Stimulated activated CD4-positive, alpha-beta T cell treated with anti-CD3 and anti-CD28 coated beads, Interleukin-1b, Interleukin-23, amount 100 ng/mL, for 1 hour (primary cell): ENCODE measurements at places on chromosomes 11 and 22.

DNA sequence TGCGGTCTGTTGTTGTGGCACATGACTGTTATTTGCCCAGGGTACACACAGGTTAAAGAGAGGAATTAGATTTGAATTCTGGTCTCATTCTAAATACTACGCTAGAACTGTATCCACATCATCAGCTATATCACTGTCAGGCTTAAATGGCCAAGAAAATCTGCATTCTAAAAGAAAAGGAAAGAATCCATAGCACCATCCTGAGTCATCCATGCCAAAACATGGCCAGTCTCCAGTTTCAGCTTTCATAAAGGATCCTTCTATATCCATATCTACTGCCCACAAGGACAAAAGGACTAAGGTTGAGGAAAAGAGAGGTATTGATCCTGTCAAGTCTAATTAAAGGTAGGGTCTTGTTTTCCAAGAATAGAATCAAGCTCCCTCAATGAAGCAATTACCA is 73.6 kb upstream of the GDPD4 start:
- no peak for DNase-seq

DNA sequence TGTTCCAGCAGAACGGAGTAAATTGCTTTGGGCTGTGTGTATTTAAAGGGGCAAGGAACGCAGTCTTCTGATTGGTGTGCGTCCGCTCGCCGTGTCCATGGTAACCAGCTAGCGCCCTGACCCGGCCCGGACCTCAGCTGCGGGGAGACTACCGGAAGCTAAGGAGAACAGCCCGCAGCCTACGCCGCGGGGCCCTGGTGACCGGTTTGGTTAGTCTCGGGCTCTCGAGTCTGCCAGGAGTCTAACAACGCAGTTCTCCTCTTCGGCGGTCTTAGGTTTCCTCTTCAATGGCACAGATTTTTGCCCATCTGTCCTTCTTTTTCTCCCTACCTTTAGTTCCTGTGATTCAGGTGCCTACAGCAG is 3.5 kb upstream of the OR56A3 start:
- no peak for DNase-seq

DNA sequence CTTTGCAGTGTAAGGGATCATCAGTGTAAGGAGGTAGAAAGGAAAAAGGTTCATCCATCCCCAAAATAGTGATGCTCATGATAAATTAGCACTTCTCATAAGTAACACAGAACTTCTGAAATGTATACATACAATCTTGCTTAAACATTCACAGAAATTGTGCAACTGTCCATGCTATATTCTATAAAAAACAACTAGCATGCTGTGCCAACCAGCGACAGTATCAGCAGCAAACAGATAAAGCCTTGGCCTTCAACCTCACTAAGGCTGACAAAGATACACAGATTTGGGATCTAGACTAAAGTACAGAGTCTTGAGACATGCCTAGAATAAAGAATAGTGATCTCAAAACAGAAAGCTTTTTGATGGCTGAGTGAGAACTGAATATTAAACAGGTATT is 74.1 kb upstream of the CHRM4 start:
- no peak for DNase-seq

- no peak for DNase-seq
Measured at GRCh38 chr11:119832202-119832935, 103.4 kb upstream of the NECTIN1 start.

DNA sequence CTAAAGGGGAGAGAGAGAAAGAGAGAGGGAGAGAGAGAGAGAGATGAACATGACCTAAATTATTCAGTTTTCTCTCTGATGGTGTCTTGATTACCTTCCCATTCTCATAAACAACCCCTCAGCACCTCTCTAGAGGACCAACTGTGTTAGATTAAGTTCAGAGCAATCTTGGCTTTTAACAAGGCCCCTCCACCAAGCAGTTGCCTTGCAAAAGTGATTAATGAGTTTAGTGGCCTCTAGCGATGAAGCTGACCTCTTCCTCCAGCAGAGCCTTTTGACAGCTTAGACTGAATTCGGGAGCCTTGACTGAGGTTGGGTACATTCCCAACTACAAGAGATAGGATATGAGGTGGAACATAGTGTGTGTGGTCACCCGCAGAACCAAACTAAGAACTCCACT is 66.1 kb downstream of the ARL14EP start:
- no peak for DNase-seq

DNA sequence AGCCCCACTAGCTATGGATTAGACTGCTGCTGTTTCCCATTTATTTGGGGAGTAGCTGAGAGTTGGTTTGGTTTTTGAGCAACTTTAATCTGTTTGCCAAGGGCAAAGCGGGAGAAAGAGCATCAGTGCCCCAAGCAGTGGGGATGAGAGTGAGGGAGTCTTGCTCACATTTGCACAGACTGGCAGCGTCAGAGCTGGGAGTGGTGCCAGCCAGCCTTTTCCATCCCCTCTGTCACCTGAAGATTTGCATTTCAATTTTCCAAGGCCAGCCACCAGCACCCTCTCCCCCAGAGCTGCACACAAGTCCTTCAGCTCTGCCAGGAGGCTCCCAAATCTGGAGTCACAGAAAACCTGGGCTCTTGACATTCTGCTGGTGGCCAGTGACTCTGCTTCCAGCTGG is 21.0 kb upstream of the UVRAG start:
- DNase-seq: no peak

- DNase-seq: no peak
Measured at GRCh38 chr22:36369922-36370791, 17.6 kb downstream of the MYH9 start.

- DNase-seq: no peak
Measured at GRCh38 chr11:41963406-41963805, 504.0 kb upstream of the LRRC4C start.

- no peak for DNase-seq
Measured at GRCh38 chr22:49958931-49959781, 1.4 kb upstream of the PIM3 start.

DNA sequence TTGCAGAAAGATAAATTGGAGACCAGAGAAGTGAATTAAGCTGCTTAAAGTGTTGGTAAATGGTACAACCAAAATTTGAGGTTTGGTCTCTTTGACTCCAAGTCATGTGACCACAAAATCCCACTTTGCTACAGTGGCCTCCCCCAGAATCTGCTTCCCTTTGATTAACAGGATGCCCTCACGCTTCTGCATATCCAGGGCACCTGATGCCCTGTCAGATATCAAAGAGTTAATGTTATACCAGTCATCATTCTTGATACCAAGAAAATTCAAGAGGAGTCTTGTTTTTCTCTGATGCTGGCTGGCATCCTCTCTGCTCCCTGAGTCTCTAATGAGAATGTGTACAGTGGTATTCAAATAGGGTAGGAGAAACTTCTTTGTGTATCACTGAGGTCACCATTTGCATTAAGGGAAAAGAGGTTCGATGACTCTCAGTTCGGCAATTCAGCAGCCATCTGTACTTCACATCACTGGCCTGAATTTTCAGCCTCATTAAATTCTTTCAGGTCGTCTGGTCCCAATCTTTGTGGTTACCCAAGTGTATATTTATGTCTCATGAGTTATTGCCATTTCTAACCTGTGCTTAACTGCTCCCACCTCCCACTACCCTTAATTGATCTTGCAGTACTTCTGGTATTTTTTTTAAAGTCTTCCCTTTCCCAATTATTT is 73.9 kb downstream of the BDNF start:
- no peak for DNase-seq

- no peak for DNase-seq
Measured at GRCh38 chr11:129375751-129376657, at the start of gene BARX2. Gene BARX2 (plus strand): TSS chr11:129375848. CDS start chr11:129376036, 188 bp downstream.

- DNase-seq: no peak
Measured at GRCh38 chr22:22526125-22526912, 6.2 kb upstream of the ZNF280A start.

- no peak for DNase-seq
Measured at GRCh38 chr11:44957040-44957515, 6.4 kb upstream of the TP53I11 start.

GRCh38 chr11:88284336-88285050 is 53.0 kb downstream of the CTSC start:
- DNase-seq: no peak

DNA sequence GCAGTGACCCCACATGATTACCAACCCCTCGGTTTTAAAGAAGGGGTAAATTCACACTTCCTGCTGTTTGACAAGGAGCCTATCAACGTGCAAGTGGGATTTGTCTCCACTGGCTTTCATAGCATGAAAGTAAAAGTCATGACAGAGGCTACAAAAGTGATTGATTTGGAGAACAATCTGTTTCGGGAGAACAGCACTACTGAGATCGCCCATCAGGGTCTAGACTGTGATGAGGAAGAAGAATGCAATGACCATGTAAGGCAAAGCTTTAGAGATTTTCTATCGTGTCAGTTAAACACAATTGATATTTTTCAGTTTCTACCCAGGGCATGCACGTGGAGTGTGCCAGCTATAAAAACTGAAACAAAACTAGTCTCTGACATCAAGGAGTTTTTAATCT is 41.7 kb downstream of the HORMAD2 start:
- no peak for DNase-seq

GRCh38 chr11:41306431-41306830 is 153.0 kb downstream of the LRRC4C start:
- no peak for DNase-seq

DNA sequence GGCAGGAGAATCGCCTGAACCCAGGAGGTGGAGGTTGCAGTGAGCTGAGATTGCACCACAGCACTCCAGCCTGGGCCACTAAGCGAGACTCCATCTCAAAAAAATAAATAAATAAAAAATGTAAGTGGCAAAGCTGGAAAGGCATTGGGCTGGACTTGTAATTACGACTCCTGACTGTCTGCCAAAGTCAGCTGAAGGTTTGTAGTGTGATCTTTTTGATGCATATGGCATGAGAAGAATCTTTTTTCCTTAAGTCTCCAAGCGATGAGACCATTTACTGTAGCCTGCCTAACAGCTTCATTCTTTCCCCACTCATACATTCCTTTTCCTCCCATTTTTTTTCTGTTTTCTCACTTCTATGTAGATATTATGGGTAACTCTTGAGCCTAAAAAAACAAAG is 24.8 kb downstream of the CTNND1 start:
- no peak for DNase-seq

DNA sequence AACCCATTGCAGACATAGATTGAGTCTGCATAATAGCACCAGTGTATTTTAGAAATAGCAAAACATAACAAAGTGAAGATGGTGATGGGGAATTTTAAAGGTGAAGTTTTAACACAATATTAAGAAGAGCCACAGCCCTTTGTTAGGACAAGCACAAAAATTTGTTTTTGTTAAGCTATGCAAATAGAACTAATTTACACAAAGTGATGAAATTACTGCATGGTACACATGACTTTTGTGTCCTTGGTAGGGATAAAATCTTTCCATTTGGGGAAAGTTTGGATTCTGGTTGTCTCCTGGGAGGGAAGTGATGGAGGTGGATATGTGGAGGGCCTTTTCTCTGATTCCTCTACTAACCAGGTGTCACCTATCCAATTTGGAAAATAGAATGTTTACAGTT is 50.4 kb upstream of the MTNR1B start:
- no peak for DNase-seq

GRCh38 chr11:44978274-44978960 is 27.7 kb upstream of the TP53I11 start:
- no peak for DNase-seq

DNA sequence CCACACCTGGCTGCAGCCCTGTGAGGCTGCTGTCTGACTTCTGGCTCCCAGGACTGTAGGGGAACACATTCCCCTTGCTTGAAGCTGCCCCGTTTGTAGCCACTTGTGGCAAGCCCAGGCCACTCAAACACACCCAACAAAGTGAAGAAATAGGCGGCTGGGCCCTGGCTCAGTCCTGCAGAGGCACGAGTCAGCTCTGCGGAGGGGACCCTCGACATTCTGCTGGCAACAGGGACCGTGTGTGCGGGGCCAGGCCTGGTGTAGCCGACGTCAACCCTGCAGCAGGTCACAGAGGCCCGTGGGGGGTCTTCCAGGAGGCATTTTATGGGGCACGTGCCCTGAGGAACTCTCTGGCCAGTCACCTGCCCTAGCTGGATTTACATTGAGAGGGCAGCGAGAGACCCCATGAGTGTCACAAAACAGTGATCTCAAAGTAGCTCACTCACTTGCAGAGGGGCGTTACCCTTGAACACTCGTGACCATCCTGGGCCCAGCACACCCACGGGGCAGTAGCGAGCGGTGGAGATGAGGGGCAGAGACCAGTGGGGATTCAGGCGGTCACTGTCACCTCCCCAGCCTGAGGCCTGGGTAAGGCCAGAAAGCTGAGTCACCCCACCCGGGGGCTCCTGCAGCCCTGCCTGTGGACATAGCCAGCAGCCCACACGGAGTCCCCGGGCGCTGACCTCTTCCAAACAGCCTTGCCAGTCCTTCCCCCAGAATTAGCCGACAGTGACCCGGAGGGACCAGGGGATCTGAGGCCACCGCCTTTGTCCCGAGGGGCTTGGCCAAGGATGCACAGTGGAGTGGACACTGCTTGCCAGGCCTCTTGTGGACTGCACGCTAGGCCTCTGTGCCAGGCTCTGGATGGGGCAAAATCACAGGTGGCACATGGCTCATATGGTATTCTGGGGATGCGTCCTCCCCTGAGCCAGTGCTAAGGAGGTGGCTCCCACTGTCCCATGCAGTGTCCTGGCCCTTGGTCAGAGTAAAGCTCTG is 139.5 kb downstream of the CTTN start:
- no peak for DNase-seq

DNA sequence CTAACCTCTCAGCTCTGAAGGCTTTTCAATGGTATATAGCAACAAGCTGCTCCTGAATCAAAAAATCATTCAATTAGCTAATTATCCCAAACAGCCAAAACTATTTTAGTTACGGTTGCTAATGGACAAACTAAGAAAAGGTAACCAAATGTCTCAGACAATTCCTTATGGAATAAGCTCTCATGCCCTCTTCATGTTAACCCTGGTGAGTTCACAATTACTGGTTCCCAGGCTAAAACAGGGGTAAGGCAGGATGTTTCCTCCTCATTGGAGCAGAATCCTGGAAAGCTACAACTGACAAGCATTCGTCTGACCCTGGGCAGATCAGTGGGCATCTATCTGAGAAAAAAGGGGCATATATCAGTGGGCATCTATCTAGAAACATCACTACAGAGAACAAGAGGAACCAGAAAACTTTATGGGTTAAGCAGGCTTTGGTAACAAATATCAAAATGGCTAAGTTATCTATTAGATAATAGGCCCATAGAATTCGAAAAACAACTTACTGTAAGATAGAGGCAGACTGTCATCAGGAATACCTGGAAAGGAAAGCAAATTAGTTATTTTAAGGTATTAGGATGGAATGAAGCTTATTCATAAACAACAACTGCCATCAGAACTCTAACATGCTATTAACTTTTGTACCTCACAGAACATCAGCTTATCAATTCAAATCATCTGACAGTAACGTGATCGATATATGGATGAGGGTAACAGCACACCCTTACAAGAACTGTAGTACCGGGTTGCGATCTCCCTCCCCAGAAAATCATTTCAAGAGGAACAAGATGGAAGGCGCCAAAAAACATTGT is 14.8 kb upstream of the WDR74 start:
- DNase-seq: no peak

GRCh38 chr22:38881464-38881871 is 9.5 kb upstream of the CBX6 start:
- no peak for DNase-seq

GRCh38 chr11:9301720-9302119 is 12.7 kb downstream of the TMEM41B start:
- DNase-seq: no peak

GRCh38 chr11:134623711-134624110 is 211.7 kb upstream of the B3GAT1 start:
- no peak for DNase-seq
